CD4-positive, CD25-positive, alpha-beta regulatory T cell (primary cell): ENCODE measurements at places on chromosomes 4 and X.

- H3K4me3 ChIP-seq = no peak overlapping the region
- H3K36me3 ChIP-seq = no peaks in the 10 kb centered on the region
- no peaks in the 10 kb centered on the region for H3K27me3 ChIP-seq
- H3K27ac ChIP-seq = no peak overlapping the region
- H3K4me1 ChIP-seq = no peaks in the 10 kb centered on the region
Measured at GRCh38 chr4:109185548-109185947, 116.9 kb downstream of the COL25A1 start.

DNA sequence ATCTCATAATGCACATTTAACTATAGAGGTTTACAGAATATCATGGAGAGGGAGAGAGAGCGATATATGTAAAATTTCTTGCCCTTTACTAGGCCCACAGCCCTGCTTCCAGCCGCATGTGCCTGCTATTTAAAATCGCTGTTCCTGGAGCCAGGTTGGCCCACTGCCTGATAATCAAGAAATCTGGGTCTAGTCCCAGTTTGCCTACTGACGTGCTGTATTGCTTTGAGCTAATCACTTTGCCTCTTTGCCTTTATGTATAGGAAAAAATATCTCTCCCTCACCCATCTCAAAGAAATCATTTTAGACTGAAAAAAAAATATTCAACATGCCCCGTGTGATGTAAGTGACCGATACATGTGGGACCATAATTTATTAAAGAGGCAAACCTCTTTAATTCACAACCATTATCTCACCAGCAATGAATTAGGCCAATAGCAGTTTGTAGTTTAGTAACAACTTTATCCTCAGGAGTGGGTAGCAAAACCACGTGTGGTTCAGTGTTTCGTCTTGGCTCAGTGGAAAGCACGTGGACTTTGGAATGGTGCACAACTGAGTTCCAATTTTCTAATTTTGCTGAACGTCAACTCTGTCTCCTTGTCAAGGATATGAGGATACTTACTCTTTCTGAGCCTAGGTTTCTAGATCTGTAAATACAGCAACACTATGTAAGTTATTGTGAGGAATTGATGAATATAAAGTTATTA, 62.6 kb downstream of the GRXCR1 start:
- H3K4me1 ChIP-seq = no peaks in the 10 kb centered on the region
- no peak overlapping the region for H3K4me3 ChIP-seq
- H3K27me3 ChIP-seq = no peaks in the 10 kb centered on the region

- no peaks in the 10 kb centered on the region for H3K4me1 ChIP-seq
- H3K27me3 ChIP-seq = no peaks in the 10 kb centered on the region
- no peaks in the 10 kb centered on the region for H3K36me3 ChIP-seq
- no peak overlapping the region for H3K27ac ChIP-seq
- DNase-seq = no peak
Measured at GRCh38 chr4:7330811-7331681, 103.7 kb downstream of the PSAPL1 start.

DNA sequence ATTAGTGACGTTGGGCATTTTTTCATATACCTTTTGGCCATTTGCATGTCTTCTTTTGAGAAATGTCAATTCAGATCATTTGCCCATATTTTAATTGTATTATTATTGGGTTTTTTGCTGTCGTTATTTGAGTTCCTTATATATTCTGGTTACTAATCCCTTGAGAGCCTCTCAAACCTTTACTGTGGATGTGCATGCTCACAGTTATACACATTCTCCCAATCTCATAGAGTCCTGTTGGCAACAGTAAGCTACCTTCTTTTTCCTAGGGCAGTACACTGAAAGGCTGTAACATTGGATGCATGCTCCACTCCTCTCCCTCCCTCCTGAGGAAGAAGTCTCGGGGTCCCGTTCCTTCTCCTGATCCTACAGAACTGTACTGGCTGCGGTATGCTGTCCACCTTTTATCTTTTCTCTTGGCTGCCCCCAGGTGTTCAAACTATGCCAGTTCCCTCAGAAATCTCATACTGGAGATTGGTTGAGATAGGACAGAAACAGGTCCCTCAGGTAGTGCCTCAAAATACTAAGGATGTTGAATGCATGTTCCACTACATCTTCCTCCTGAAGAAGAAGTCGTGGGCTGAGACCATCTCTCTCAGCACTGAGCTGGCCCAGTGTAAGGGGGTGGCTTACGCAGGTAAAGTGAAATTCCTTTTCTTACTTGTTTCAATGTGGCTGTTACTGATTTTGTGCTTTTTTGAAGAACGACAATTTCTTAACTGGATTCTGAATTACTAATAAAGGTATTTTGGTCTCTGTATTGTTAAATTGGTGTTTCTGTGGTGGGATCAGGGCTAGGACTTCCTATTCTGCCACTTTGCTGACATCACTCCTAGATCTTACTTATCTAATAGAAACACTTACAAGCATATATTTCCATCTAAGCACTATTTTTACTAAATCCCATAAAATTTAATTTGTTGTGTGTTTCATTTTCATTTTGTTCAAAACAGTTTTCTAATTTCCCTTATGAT, 145.4 kb upstream of the HUWE1 start:
- no peak overlapping the region for H3K27ac ChIP-seq
- H3K4me1 ChIP-seq = peaks cover 3% of the 10 kb centered on the region
- no peaks in the 10 kb centered on the region for H3K27me3 ChIP-seq

DNA sequence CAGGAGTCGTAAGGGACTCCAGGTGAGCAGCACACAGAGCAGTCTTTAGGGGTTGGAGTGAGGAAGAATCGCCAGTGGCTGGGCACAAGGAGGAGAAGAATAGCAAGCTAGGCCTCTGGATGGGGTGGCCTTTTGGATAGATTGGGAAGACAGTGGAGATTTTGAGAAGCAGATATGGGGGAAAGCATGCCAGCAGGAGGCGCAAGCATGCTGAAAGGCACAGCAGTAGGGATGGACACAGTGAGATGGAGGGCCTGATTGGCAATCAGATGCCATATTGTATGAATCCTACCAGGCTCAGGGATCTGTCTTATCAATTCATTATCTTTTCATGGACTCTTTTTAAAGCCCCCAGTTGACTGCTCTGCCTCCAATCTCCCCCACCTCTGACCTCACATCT, 60.4 kb upstream of the MAGEA4 start:
- H3K27me3 ChIP-seq = no peaks in the 10 kb centered on the region
- H3K4me1 ChIP-seq = no peaks in the 10 kb centered on the region
- H3K36me3 ChIP-seq = no peaks in the 10 kb centered on the region
- no peak for DNase-seq

DNA sequence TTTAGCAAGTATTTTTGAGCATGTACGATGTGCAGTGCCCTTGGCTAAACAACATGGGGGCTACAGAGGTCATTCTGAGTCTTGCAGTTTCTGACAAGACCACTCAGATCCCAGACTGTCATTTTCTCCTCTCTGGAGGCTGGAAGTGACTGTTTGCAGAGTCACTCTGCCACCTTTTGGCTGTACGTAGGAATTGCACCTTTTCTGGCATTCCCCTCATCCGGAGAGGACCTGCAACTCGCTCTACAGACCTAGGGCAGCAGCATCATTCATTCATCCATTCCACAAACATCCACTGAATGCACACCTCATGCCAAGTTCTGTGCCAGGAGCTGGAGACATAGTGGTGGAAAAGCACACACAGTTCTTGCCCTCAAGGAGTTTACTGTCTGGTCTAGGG, 160.4 kb upstream of the GPR101 start:
- H3K27ac ChIP-seq = no peak overlapping the region
- H3K27me3 ChIP-seq = no peaks in the 10 kb centered on the region
- H3K36me3 ChIP-seq = no peaks in the 10 kb centered on the region

DNA sequence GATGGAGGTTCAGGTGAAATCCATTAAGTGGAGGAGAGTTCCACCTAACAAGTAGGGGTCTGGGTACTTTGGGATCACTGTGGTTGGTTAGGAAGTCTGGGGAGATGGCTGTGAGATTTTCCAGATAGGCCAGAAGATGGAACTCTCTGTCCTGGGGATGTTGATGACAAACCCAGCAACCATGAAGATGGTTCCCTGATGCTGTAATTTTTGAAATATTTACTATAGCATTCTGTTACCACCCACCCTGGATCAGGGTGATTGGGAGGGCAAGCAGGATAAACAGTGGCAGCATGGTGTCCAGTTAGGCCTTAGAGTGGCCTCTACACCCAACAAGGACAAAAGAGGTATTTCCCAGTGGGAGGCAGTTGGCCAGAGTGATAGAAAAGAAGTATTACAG, 15.9 kb upstream of the NELFA start:
- no peak overlapping the region for H3K4me3 ChIP-seq
- H3K27me3 ChIP-seq = peaks cover 23% of the 10 kb centered on the region
- no peak for DNase-seq
- no peaks in the 10 kb centered on the region for H3K4me1 ChIP-seq
- no peak overlapping the region for H3K27ac ChIP-seq

DNA sequence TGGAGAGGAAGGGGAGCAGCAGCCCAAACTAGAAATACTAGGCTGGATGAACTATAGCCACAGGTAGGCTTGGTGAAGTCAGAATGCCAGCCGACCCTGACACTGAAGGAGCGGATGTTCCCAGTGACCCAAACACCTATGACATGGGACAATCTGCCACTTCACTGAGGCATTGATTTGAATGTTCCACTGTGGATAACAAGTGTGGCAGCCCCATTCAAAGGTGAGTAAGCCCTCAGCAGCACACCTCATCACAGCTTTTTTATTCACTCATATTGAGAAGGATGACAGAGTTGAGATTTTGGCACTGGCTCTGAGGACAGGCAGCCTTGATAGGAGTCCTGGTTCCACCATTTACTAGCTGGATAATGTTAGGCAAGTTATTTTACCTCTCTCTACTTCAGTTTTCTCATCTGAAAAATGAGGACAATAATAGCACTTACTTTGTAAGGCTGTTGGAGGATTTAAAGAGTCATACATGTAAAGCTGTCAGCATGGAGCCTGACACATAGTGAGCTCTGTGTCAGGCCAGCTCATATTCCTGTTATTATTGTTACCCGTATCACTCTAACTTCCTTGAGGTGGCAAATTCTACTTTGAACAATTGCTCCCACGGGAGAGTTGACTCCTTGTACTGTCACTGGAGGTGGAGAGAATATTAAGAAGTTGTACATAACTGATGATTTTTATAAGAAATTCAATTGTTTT, 114.6 kb downstream of the RASL11B start:
- no peak overlapping the region for H3K27ac ChIP-seq
- no peaks in the 10 kb centered on the region for H3K36me3 ChIP-seq
- no peaks in the 10 kb centered on the region for H3K27me3 ChIP-seq
- DNase-seq = no peak
- H3K4me3 ChIP-seq = no peak overlapping the region
- no peaks in the 10 kb centered on the region for H3K4me1 ChIP-seq

- H3K4me3 ChIP-seq = no peak overlapping the region
- H3K27ac ChIP-seq = no peak overlapping the region
- no peaks in the 10 kb centered on the region for H3K36me3 ChIP-seq
- no peaks in the 10 kb centered on the region for H3K4me1 ChIP-seq
- DNase-seq = no peak
Measured at GRCh38 chrX:44570522-44570921, 27.9 kb upstream of the FUNDC1 start.

DNA sequence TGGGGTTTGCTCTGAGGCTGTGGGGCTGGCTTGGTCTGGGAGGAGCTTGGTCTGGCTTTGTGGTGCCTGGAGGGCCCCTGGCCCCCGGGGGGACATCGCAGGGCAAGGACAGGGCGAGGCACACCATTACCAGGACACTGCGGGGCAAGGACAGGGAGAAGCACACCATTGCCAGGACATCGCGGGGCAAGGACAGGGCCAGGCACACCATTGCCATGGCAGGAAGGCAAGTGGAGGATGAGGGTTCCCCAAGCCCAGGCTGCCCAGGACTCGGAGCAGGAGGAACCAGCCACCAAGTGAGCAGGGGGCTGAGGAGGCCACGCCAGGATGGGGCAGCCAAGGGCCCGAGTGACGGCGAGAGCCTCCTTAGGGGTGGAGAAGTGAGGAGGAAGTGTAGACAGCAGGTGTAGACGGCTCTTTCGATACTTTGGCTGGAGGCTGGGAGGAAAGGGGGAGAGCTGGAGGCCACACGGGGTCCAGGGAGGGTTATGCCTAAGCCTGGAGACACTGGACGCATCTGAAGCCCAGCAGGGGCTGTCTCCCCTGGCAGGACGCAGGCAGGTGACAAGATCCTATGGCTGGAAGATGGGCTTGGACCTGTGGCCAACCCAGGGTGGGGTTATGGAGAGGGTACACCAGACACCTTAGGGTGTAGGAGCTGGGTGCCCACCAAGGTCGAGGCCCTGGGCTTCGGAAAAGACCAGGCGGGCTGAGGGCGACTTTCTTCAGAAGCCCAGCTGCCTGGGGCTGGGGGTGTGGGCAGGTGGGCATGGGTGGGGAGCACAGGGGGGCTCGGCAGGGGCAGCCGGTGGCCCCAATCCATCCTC, 7.3 kb downstream of the NKX1-1 start:
- peaks cover 3% of the 10 kb centered on the region for H3K4me1 ChIP-seq
- no peaks in the 10 kb centered on the region for H3K27me3 ChIP-seq

DNA sequence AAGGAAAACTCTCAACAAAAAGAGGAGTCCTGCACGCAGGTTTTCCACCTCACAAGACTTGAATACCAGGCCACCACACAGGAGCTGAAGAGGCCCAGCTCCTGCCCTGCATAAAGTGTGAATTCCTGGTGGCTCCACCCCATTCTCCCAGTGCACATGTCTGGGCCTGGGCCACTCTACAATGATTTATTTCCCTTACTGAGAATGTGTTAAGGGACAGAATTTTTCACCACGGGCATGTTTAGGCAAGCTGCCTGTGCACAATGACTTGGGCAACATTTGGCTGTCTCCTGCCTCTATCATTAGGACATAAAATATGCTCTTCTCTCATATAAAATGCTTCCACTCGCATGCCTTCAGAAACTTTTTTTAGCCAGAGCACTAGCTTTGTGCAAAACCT, 197.1 kb downstream of the SLC7A11 start:
- no peak overlapping the region for H3K4me3 ChIP-seq
- no peaks in the 10 kb centered on the region for H3K36me3 ChIP-seq
- no peaks in the 10 kb centered on the region for H3K27me3 ChIP-seq
